ENCODE measurements at places on chromosomes 11 and 22.
A peak's percentile ranks its signal among the peaks of the same experiment; 100 is the strongest.

DNA sequence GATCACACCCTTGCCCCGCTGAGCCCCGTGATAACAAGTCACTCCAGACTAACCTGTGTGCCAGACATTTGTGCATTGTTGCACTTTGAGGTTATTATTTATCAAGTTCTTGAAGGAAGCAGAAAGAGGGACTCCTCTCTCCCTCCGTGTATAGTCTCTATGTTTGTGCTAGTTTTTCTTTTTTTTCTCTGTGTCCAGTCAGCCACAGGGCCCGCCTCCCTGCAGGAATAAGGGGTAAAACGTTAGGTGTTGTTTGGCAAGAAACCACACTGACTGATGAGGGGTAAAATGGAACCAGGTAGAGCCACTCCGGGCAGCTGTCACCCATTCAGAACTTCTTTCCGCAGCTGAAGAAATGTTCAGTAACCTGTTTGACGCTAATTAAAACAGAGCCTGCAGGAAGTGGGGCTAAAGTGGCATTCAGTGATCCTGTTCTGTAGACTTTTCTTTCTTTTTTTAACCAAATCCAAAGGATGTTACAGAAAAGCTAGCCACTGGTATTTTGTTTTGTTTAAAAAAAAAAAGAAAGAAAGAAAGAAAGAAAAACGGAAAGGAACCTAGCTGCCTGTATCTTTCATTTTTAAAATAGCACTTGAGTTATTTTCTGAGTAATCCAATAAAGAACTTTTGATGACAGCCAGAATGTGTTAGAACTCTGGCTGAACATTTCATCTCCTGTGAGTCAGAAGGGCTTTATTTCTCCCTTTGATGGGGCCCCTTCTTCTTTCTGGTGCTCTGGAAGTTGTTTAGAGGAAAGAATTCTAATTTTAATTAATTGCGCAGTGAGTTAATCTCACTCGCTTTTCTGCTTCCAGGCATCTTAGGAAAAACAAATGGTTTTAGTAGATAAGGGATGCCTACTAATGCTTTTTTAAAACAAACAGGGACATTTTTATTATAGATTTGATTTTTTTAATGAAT lies 58.2 kb downstream of the COMMD9 start:
- DNase-seq, result no peak

DNA sequence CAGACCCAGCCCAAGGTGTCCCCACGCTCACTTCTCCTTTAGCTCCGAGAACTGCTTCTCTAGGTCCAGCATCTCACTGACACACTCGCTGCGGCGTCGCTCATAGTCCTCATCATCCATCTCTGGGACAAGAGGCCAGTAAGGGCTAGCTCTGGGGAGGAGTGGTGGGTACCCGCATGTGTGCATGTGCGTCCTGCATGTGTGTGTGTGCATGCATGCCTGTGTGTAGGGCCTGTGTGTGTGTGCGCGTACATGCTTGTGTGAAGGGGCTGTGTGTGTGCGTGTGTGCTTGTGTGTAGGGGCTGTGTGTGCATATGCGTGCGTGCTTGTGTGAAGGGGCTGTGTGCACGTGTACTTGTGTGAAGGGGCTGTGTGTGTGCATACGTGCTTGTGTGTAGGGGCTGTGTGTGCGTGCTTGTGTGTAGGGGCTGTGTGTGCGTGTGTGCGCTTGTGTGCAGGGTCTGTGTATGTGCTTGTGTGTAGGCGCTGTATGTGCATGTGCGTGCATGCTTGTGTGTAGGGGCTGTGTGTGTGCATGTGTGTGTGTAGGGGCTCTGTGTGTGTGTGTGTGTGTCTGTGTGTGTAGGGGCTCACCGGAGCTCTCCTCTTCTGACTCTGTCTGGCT lies 3.3 kb downstream of the BRMS1 start:
- no peak for DNase-seq

GRCh38 chr11:102603576-102603975 lies 21.6 kb downstream of the MMP20 start:
- DNase-seq, result no peak

DNA sequence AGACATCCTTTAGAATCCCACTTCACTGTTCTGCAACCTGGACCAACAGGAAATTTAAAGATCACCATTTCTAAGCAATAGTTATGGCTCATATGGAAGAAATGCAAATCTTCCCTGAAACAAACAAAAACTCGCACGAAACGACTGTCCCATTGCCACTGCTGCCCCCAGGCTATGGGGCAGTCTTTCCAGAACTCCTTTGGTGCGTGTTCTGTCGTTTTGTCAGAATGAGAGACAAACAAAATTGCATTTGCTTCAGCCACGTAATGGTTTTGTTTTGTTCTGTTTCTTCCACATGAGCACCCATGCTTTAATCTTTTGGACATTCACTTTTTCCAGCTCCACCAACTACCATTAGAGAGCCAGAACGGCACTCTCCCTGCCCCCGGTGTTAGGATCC lies 10.8 kb upstream of the FBLN1 start:
- DNase-seq, result no peak

- DNase-seq, result no peak
Measured at GRCh38 chr11:7691759-7692350, 14.4 kb downstream of the OVCH2 start.

DNA sequence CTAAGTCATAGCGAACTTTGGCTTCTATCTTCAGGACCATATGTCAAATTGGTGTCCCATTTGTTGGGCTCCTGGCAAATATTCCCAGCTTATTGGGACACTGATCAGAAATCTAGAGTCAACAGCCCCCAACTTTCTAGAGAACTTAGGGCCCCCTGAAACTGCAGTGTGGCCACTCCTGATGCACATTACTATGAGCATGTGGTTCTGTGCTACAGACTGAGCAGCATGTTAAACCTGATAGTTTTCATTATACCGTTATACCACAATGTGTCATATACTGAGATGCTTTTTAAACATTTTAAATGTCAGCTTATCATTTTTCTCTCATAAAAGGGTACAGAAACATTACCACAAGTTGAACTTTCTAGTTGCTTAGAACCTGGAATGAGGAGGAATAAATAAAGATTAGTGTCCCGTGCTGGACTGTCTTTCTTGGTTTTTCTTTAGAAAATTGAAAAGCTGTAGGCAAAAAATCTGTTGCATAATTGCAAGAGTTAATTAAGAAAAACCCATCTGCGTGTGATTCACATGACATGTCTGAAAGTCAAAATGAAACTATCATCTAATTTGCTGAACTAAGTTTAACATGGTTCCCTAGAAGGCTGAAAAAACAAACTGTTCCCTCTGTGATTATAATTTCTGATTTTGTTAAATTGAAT lies 16.4 kb upstream of the CTSC start:
- no peak for DNase-seq

DNA sequence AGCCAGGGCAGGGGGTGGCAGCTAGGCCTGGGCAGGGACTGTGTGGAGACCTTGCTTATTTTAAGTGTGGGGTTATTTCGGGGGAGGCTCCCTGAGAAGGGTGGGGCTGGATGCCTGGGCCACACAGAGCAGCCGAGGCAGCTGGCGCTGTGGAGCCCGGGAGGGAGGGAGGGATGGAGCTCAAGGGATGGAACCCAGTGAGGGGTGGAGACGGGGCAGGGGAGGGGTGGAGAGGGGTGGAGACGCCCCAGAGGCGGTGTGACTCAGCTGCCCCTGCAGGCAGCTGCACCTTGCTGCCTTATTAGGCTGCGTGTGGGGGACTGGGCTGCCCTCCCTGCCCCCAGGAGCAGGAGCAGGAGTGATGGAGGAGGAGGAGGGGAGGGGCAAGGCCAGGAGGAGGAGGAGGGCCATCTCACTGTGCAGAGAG lies 9.8 kb upstream of the TSSC4 start:
- peak; percentile 64 for DNase-seq

DNA sequence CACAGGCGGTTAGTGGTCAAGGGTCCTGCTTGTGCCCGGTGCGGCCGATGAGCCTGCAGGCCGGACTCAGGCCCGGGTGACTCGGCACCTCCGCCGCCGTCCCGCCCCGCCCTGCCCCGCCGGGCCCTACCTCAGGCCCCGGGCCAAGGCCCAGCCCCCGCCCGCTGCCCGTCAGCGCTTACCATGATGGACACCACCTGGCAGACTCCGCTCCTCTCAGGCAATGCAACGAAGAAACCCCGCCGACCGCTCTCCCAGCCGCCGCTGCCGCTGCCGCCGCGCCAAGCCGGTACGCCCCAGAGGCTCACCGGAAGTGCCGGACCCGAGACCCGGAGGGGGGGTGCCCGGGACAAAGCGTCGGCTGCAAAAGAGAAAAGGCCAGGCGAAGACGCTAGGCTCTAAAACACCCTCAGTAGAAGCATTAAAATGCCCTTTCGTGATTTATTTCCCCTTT lies at the start of gene UFD1:
Gene UFD1 (minus strand): TSS at position 293 of the 454 bp plus-strand sequence. CDS start 108 bp downstream, at position 185.
- DNase-seq, result peak; percentile 87

GRCh38 chr11:14578541-14578956 lies 58.4 kb upstream of the PSMA1 start:
- peak; percentile 45 for DNase-seq

DNA sequence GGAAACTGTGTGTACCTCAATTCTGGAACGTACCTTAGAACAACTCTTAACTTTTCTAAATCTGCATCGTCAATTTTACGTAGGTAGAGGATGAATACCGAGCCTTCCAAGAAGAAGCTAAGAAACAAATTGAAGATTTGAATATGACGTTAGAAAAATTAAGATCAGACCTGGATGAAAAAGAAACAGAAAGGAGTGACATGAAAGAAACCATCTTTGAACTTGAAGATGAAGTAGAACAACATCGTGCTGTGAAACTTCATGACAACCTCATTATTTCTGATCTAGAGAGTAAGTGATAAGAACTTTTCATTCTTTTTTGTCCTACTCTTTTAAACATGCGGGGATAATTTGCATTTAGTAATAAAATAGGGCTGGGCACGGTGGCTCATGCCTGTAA lies 53.5 kb downstream of the SPECC1L start:
- DNase-seq, result no peak

DNA sequence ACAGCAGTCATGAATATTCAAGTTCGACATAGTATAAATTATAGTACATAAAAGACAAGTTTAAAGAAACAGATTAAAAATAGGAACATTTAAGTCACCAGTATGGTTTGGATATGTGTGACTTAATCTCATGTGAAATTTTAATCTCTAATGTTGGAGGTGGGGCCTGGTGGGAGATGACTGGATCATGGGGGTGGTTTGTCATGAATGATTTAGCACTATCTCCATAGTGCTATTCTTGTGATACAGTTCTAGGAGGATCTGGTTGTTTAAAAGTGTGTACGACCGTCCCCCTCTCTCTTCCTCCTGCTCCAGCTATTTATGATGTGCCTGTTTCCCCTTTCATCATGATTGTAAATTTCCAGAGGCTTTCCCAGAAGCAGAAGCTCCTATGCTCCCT lies 3.3 kb downstream of the KDM4E start:
- no peak for DNase-seq

- DNase-seq, result no peak
Measured at GRCh38 chr11:134027671-134028070, 41.2 kb upstream of the JAM3 start.

DNA sequence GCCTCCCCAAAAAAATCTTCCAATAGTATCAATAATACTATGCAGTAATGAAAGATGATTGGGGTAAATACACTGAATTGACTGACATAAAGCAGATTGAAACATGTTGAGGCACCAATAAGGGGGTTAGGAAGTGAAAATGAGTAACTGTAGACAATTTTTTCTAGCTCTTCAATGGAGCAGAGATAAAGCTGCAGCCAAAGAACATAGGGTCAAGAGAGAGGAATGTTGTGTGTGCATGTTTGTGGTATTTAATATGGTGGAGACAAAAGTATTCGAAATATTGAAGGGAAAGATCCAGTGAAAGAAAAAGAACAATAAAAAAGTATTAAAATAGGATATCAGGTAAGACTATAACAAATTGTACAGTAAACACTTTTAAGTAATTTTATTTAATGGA lies 450.0 kb upstream of the CCDC179 start:
- DNase-seq, result no peak

DNA sequence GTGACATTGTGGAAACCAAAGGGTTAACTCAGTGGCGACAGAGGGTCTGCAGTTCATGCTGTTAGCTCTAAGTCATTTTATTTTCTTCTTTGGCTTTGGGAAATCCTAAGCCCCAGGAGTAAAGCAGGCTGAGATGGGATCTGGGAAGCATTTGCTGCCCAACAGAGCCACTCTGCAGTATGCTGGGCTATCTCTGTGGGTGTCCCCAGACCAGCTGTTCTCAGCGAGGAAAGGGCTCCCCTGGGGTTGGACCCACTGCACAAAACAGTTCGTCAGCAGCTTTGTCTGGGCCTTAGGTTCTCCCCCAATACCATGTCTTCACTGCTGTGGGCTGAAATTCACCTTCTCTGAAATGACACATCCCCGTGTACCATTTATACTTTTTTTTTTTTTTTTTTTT lies 34.0 kb downstream of the KREMEN1 start:
- no peak for DNase-seq

- no peak for DNase-seq
Measured at GRCh38 chr22:49101225-49101624, 726.4 kb downstream of the BRD1 start.

DNA sequence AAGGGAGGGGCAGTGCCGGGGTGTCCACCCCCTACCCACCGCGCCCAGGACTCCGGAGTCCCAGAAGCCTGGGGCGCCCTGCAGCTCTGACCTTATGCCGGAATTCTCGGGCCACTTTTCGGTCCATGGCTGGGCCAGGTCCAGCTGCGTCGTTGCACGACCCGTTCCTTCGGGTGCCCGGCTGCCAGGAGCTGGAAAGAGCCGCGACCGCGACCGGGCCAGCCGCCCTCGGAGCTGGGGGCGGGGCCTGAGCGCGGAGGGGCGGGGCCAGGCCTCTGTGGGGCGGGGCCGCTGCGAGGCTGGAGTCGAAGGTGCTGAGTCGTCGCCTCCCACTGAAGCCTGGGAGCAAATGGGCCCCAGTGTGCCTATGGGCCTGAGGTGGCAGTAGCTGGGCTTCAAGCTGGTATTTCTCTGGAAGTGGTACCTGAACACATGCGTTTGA lies at the start of gene USH1C:
Gene USH1C (minus strand): TSS at position 236 of the 442 bp plus-strand sequence. CDS start 109 bp downstream, at position 127.
- DNase-seq, result no peak

- peak; percentile 61 for DNase-seq
Measured at GRCh38 chr22:42947211-42947990, 67.5 kb downstream of the PACSIN2 start.

DNA sequence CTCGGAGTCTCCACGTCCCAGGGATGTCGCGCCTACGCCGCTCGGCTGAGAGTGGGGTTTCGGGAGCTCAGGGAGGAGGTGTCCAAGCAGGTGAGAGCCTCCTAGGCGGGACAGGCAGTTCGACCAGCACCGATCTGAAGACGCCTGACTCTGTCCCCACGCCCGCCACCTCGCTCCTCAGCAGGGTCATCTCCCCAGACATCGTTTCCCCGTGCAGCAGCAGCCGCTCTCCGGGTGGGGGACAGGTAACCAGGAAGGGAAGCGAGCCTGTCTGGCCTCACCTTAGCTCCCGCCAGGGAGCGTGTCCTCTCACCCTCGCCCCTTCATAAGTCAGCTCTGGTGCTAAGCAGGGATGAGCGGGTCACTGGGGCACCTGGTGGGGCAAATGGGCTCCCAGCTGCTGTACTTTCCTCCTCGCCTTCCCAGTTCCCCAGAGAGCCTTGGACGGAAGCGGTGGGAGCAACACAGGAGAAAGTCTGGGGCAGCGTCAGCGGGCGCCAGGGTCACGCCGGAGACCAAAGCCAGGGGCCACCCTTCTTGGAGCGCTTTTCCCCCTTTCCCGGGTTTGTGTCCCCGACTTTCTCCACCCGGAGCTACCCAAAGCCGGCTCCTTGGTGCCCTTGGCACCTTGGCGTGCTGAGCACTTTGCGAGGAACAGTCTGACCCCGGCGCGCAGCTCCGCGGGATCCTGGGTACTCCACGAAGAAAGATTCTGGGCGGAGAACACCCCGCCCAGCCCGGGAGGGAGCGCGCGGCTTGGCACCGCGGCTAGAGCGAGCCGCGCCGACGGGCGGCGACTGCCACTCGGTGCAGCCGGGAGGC lies 1.6 kb downstream of the SPON1 start:
- DNase-seq, result peak; percentile 36

GRCh38 chr22:44330188-44330743 lies 17.5 kb upstream of the SHISAL1 start:
- DNase-seq, result no peak

GRCh38 chr11:72901374-72901773 lies 87.2 kb downstream of the ATG16L2 start:
- no peak for DNase-seq

Measured in femur (tissue), 1 donor.